Stimulated activated CD4-positive, alpha-beta T cell treated with anti-CD3 and anti-CD28 coated beads, TNF-alpha, amount 100 ng/mL, for 1 hour (primary cell): ENCODE measurements at places on chromosomes 7 and 10.

DNA sequence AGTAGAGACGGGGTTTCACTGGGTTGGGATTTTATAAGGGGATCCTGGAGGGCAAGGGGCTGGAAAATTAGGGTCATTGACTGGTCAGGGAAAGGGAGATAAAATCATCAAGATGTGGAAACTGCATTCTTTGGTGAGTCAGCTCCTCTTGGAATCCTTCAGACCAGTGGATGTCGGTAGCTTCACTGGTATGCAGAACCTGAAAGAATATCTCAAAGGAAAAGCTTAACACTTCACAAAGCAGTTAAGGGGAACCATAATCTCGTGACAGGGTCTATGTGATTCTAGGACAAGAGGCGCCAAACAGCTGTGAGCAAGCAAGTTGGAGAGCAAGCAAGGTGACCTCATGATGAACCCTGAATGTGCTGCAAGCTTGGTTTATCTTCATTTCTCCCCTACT is 634.7 kb upstream of the AUTS2 start:
- no peak for DNase-seq

DNA sequence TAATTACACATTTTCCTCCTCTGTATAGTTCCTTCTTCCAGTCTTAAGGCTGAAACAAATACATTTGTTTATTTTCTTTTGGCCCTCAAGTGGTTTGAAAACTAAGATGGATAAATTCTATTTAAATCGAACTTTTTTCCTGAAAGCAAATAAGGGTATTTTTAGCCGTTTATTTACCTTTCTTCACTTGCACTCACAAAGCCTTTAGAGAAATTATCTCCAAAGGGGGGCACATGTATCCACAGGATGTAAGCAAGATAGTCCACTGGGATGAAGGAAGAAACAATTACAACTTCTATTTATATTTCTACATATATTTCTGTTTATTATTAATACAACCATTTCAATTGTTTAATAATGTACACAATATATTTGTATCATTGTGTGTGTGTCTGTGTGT is 10.2 kb downstream of the CPA4 start:
- DNase-seq = no peak

GRCh38 chr7:3977391-3977790 is 676.3 kb downstream of the SDK1 start:
- DNase-seq = no peak

GRCh38 chr7:4115442-4115841 is 566.7 kb upstream of the FOXK1 start:
- no peak for DNase-seq

DNA sequence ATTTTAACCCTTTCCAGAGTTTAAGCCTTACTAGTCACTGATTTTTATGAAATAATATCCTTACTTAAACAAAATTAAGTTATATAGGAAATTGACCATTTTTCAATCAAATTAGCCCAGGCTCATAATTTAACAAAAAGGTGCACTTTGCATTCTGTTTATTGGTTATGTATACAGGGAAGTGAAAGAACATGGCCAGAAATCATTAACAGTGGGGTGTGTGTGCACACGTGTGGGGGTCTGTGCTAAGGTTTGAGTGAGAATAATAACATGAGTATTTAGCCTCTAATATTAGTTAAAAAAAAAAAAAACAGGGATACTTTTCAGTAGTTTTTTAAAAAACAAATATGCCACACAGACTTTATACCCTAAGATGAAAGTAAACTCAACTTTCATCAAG is 510.5 kb upstream of the PFKP start:
- DNase-seq = no peak

DNA sequence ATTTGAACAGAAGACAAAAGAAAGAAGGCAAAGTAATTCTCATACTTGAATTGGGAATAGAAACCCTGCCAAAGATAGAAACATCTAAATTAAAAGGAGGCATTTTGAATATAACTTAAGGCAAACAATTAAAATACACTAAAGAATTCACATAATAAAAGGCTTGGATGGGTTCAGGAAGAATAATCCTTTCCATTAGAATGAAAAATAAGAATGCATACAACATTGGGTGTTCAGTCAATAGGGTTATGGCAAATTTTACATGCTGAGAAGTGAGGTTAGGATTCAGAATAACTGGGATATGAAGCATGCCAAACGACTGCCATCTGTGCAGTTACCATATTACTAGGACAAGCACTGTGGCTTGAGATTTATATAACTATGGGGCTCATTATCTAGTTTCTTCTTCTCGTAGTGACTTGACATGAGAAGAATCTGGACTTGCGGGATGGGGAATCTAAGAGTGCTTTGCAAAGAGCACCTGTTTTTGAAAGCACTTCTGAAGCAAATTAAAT is 326.5 kb downstream of the THSD7A start:
- no peak for DNase-seq

DNA sequence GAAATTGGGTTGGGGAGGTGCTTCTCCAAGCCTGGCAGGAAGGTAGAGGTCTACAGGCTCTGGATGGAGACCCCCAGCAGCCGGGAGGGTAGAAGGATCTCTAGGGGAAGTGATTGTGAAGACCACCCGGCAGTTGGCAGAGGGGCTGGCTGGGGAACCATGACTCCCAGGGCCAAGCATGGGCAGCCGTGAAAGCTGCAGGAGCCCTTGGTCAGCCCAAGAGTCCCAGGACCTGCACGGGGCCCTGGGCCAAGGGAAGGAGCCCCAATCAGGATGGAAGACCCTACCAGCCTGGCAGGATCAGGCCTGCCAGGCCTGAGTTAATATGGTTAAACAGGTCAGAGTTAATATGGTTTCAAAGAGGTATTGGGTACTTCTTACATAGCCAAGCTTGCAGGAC is 126.3 kb upstream of the NANOS1 start:
- DNase-seq = no peak

DNA sequence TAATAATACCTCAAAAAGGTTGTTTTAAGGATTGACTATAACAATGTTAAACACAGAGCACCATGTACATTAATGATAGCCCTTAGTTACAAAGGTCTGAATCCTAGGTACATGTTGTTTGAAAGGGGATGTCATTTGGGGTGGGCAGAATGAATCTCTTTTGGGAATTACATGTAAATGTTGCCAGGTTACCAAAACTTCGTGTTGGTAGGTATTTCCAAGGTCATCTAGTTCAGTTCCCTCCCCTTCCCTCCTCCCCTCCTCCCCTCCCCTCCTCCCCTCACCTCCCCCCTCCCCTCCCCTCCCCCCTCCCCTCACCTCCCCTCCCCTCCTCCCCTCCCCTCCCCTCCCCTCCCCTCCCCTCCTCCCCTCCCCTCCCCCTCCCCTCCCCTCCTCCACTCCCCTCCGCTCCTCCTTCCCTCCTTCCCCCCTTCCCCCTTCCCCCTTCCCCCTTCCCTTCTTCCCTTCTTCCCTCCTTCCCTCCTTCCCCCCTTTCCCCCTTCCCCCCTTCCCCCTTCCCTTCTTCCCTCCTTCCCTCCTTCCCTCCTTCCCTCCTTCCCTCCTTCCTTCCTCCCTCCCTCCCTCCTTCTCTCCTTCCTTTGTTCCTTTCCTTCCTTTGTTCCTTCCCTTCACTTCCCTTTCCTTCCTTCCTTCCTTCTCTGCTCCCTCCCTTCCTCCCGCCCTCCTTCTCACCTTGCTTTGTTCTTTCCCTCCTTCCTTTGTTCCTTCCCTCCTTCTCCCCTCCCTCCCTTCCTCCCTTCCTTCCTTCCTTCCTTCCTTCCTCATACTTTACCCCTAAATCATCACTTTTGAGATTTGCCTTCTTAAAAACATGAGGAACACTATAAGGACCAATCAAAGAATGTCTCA is 8.1 kb downstream of the VTI1A start:
- DNase-seq = no peak

GRCh38 chr10:77156406-77156879 is 481.2 kb downstream of the KCNMA1 start:
- no peak for DNase-seq

DNA sequence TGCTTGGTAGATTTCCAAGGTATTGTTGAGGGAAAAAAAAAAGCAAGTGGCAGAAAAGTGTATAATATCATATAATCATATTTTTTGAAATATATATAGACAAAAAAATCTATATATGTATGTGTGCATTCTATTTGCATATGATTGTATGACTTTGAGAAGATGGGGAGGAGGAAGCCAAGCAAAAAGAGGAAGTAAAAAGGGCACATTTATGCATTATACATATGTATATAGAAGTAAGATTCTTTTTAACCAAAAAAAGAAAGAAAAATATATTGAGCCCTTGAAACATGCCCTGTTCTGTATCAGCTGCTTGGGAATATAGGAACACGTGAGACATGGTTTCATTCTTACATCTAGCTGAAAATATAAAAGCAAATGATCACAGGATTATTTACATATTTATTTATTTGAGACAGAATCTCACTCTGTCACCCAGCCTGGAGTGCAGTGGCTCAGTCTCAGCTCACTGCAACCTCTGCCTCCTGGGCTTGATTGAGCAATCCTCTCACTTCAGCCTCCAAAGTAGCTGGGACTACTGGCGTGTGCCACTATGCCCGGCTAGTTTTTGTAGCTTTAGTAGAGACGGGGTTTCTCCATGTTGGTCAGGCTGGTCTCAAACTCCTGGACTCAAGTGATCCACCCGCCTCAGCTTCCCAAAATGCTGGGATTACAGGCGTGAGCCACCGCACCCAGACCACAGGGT is 18.0 kb upstream of the SLF2 start:
- no peak for DNase-seq

- no peak for DNase-seq
These were observed 49.8 kb downstream of the PLCE1 start for GRCh38 chr10:94043431-94043990.

GRCh38 chr10:5604961-5605360 is 61.4 kb downstream of the ASB13 start:
- no peak for DNase-seq

DNA sequence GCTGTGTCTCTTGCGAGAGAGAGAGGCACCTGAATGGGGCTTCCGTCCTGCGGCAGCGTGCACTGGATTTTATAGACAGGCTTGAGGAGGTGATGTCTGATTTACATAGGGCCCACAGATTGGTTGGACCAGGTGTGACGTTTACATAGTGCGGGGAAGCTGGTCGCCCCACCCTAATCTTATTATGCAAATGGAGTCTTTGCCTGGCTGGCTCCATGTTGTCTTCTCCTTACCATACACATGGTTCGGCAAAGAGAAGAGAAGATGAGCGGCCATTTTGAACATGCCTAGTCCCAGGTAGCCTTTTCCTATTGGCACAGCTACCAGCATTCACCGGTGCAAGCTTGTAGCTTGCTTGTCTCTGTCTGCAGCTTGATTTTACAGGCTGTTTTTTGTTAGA is 238.5 kb upstream of the GALNT17 start:
- DNase-seq = no peak

- no peak for DNase-seq
These were observed 3.7 kb upstream of the HNRNPH3 start for GRCh38 chr10:68327889-68328786.

DNA sequence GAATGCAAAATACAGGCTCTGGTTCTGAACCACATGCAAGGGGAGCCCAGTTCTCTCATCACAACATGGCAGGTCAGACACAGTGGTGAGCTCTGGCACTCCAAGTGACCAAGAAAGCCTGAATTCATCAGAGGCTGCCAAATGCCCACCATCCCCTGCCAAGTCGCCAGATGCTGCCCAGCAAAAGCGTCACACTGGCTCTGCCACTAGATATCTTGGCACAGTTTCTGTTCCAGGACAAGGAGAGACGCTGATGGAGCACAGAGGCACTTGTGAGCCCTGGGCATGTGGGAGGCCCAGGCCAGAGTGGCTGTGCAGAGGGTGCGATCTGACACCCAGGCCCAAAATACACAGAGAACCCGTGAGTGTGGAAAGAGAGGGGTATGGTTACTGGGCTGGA is 57.8 kb downstream of the GAD2 start:
- DNase-seq = no peak

DNA sequence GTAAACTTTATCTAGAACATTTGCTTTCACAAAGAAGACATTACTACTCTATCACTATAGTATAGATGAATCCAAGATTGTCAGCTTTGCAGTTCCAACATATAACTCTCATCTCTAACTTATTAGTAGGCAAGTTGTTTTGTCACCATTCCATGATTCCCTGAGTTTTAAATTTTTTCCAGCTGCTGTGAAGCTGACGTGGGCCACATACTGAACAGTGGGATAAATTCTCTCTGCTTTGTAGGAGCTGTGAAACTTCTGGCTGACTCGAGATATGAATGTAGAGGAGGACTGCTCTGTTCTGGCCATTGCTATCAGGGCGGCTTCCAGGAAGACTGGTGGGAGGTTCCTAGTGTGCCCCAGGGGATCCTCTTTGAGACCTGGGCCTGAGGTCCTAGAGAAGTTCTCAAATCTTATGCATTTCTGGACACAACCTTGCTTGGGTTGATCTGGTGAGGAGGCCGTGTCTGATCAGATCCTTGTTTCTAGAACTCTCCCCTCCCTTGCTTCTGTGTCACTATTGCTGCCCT is 58.0 kb downstream of the LSMEM1 start:
- DNase-seq = no peak

DNA sequence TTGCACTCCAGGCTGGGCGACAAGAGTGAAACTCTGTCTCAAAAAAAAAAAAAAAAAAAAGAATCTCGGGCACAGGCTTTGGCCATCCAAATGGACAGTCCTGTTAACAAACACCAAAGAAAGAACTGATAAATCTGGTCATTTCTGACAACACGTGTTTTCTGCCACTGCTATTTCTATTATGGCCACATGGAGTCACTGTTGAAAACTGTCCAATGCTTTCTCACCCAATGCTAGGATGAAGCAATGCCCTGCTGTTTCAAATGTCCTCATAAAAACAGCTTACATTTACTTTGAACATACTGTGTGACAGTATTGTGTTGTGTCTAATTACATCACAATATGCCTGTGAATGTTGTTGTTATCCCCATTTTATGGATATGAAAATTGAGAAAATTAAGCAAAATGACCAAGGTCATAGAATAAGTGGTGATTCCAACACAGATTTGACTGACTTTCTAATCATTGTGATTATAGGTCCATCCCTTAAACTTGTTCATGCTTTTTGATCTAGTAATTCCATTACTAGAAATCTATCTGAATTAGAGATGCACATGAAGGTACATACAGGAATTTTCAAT is 19.9 kb upstream of the MAP3K8 start:
- DNase-seq = no peak

GRCh38 chr10:117727421-117727820 is 184.9 kb downstream of the EMX2 start:
- no peak for DNase-seq

DNA sequence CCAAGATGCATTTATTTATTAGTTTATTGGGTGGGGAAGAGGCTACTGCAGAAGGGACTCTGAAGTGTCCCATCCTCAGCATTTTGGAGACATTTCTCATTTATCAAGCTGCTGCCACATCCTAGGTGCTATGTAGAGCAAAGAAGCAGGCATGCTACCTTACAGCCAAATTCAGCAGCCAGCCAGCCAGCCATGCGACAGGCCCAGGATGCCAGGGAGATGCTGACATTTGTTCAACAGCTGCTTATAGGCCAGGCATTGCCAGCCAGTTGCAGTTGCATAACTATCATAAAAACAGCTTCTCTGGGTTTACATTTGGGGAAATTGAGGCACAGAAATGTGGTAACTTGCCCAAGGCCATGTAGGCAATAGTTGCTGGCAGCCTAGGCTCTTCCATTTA is 2.3 kb downstream of the SLC29A3 start:
- no peak for DNase-seq

DNA sequence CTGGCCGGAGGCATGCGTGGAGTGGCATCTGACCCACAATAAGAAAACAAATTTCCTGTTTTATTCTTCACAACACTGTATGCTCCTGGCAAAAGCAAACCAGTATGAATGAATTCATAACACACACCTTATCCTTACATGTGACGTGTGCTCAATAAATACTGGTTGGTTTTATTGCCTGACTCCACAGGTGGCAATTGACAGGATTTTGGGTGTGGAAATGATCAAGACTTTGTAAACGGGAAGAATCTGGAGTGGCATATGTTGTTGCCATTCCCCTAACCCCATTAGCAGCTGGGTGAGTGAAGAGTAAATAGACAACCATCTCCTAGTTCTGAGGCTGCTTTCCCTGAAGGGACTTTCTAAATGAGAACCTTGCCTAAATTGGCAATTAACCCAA is 215.5 kb upstream of the AOAH start:
- DNase-seq = no peak
